ENCODE measurements at places on chromosomes 13 and 19. TPM values are rescaled to one million over a fixed set of nuclear protein-coding genes. Genes with fewer than 3 reads are reported as not detected.
A peak's percentile ranks its signal among the peaks of the same experiment; 100 is the strongest.

DNA sequence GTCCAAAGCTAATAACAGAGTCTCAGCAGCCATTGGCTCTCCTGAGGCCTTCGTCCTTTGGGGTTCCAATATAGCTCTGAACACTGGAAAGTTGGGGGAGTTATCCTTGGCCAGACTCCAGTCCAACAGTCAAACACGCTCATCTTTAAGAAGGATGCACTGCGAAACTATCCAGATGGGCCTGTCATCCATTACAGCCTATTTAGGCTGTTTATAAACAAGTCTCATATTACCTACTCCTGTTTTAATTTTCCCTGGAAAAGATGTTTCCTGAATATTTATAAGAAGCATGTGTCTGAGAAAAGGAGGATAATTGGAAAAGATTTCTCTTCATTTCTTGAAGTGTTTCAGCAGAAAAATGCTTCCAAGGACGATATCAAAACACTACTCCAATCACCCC lies 170.7 kb downstream of the DCT start:
- no peaks in the 10 kb centered on the region for H3K36me3 ChIP-seq
- H3K4me1 ChIP-seq: peaks cover 14% of the 10 kb centered on the region
- no peak overlapping the region for H3K4me3 ChIP-seq
- H3K27ac ChIP-seq: no peak overlapping the region

DNA sequence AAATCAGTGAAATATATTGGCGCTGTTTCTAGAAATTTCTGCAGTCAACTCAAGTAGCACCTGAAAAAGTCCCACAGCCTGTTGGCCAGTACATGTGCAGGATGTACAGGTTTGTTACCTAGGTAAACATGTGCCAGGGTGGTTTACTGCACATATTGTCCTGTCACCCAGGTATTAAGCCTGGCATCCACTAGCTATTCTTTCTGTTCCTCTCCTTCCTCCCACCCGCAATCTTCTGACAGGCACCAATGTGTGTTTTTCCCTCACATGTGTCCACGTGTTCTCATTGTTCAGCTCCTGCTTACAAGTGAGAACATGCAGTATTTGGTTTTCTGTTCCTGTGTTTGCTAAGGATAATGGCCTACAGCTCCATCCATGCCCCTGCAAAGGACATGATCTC lies 13.1 kb upstream of the SCEL start:
- DNase-seq: no peak
- H3K36me3 ChIP-seq: no peaks in the 10 kb centered on the region
- no peak overlapping the region for H3K27ac ChIP-seq
- H3K4me3 ChIP-seq: no peak overlapping the region
- H3K27me3 ChIP-seq: no peaks in the 10 kb centered on the region

DNA sequence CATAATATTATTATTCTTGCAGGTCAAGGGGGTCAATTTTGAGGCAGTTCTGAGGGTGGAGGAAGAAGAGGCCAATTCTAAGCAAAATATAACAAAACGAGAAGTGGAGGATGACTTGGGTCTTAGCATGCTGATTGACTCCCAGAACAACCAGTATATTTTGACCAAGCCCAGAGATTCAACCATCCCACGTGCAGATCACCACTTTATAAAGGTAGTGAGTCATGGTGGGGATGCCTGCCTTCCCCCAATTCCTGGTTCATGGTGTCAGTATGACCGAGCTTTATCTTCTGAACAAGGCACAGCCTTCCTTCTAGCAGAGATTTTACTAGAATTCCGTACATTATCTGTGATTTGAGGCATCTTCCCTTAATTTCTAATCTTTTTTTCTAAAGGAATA lies 9.4 kb upstream of the DCUN1D2 start:
- peaks cover 13% of the 10 kb centered on the region for H3K4me1 ChIP-seq
- H3K36me3 ChIP-seq: peaks cover 64% of the 10 kb centered on the region
- H3K27me3 ChIP-seq: no peaks in the 10 kb centered on the region

ZNF383 gene
- total RNA-seq: 4.5 TPM

GRCh38 chr13:48505597-48506091 lies 27.2 kb downstream of the RCBTB2 start:
- no peak overlapping the region for H3K4me3 ChIP-seq
- peak; percentile 71 for DNase-seq
- no peaks in the 10 kb centered on the region for H3K36me3 ChIP-seq
- peaks cover 5% of the 10 kb centered on the region for H3K4me1 ChIP-seq
- no peaks in the 10 kb centered on the region for H3K27me3 ChIP-seq

DNA sequence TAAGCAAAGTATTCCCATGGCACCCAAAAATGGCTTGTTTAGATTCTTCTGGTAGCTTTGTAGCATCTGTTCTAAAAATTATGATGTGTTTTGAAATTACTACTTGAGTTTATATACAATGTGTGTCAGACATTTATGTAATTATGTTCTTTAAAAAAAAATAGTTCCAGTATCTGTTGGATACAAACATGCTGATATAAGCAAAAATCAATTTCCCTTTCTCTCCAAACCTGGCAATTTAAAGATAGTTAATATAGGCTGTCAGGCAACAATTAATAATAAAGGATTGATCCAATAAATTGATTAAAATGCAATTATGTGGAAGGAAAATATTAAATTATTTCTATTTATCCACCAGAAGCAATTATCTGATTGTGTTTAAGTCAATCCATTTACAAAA lies 41.7 kb downstream of the OXGR1 start:
- H3K36me3 ChIP-seq: no peaks in the 10 kb centered on the region
- H3K4me3 ChIP-seq: no peak overlapping the region
- H3K27ac ChIP-seq: no peak overlapping the region
- H3K4me1 ChIP-seq: no peaks in the 10 kb centered on the region

GRCh38 chr19:35773020-35773806 lies 2.2 kb upstream of the ARHGAP33 start:
- peaks cover 6% of the 10 kb centered on the region for H3K4me1 ChIP-seq
- DNase-seq: peak; percentile 23
- H3K27ac ChIP-seq: no peak overlapping the region
- peaks cover 6% of the 10 kb centered on the region for H3K36me3 ChIP-seq
- no peak overlapping the region for H3K4me3 ChIP-seq

LSR gene
- total RNA-seq: 0.28 TPM

DNA sequence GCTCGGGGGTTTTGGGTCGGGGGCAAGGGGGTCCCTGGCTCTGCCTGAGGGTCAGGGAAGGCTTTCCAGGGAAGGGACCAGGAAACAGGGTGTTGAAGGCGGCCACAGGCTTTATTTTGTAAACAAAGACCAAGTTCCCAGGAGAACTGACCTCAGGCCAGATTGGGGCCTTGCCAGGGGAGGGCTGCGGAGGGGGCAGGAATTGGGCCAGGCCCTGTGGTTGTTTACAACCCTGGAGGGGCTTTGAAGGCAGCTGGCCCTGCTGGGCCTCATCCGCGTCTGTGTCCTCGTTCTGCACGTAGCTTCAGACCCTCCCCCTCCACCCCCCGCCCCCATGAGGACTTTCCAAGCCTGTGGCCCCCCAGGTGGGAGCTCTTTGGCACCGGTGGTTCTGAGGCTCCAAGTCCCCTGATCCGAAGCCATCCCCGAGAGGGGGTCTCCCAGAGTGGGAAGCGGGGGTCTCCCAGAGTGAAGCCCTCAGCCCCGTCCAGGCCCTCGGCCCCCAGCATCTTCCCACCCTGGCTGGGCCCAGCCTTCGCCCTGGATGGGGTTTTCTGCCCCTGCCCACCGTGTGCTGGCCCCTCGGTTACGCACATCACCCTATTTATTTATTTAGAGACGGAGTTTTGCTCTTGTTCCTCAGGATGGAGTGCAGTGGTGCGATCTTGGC lies 13.5 kb upstream of the BSG start:
- H3K4me3 ChIP-seq: no peak overlapping the region
- H3K4me1 ChIP-seq: peaks cover 6% of the 10 kb centered on the region
- H3K36me3 ChIP-seq: no peaks in the 10 kb centered on the region
- no peaks in the 10 kb centered on the region for H3K27me3 ChIP-seq

DNA sequence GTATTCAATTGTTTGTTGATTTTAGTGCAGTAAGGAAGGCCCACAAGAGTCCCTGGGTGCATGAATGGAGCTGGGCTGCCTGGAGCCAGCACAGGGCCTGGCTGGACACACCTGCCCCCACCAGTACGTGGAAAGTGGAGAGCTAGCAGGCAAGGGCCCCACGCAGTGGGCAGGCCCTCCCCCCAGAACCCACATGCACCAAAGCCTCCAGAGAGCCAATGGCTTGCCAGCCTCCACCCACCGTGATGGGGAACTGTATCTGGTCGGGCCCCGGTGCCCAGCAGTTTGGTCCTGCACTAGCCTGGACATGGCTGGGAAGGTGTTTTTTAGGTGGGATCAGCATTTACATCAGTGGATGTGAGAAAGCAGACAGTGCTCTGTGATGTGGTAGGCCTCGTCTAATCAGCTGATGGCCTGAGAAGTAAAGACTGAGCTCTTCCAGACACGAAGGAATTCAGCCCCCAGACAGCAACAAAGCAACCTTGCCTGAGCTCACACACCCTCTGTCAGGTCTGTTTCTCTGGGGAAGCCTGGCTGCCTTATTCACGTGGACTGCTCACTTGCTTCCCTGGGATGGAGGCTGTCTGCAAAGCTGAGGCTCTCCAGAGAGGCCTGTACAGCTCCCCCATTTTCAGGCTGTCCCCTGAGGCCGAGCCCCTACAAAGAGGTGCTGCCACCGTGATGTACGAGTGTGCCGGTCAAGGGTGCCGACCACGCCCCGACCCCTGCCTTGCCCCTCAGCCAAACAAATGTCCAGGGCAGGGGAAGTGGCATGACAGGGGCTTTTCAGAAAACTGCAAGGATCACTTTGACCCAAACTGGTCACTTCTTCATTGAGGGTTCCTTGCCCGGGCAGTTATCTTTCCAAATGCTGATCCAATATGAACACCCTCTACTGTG lies 27.5 kb downstream of the RAB20 start:
- no peak overlapping the region for H3K4me3 ChIP-seq
- H3K27ac ChIP-seq: no peak overlapping the region
- no peaks in the 10 kb centered on the region for H3K4me1 ChIP-seq
- DNase-seq: no peak
- H3K36me3 ChIP-seq: no peaks in the 10 kb centered on the region

DNA sequence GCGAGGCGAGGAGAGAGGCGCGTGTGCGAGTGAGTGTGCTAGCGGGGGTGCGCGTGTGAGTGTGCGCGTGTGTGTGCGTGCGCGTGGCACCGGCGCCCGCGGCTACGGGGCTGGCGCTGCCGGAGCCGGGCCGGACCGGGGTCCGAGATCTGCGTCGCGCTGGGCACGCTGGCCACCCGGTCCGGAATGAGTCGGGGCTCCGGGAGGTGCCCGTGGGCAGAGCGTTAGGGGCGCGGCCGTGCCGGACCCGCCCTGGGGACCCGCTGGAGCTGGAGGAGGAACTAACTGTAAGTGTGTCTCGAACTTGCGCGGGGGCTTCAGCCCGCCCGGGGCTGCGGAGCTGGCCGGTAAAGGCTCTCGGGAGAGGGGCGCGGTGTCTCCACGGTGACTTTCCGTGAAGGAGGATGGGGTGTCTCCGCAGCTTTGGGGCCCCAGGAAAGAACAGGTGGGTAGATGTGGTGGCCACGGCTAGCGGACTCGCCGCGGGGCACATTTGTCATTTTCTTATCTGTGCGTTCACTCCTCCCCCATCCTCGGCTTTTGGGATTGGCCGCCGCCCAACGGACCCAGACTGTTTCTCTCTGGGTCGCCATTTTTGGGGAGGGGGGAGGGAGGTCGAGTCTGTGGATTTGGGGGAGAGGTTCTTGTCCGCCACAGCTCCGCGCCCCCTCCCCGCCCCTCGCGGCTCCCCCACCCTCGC lies 10.1 kb upstream of the SOX1 start:
- H3K27ac ChIP-seq: no peak overlapping the region
- no peaks in the 10 kb centered on the region for H3K36me3 ChIP-seq
- H3K27me3 ChIP-seq: peaks cover 84% of the 10 kb centered on the region
- DNase-seq: no peak

SOX1 gene
- total RNA-seq: not detected

DNA sequence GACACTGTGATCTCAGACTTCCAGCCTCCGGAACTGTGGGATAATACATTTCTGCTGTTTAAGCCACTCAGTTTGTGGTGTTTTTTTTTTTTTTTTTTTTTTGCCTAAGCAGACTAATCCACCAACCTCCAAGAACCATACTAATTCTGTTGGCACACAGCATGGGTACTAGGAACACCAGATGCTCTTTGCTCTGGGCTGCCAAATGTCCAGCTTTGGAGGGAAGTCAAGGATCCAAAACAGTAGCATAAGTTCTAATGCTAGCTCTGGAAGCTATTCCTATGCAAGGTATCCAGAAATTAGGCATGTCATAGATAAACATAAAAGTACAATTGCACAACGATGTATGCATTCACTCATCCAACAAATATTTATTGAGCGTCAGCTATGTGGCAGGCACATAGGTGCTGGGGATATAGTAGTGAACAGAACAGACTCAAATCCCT lies 64.5 kb upstream of the WDFY2 start:
- peak; percentile 61 for DNase-seq
- H3K4me3 ChIP-seq: no peak overlapping the region
- no peaks in the 10 kb centered on the region for H3K36me3 ChIP-seq
- no peaks in the 10 kb centered on the region for H3K27me3 ChIP-seq

- no peak overlapping the region for H3K27ac ChIP-seq
- H3K27me3 ChIP-seq: peaks cover 4% of the 10 kb centered on the region
- DNase-seq: peak; percentile 32
- no peaks in the 10 kb centered on the region for H3K4me1 ChIP-seq
These were observed 28.7 kb upstream of the KCTD15 start for GRCh38 chr19:33767898-33768413.

GRCh38 chr19:38679839-38680238 lies 32.4 kb downstream of the ACTN4 start:
- H3K27me3 ChIP-seq: no peaks in the 10 kb centered on the region
- H3K4me1 ChIP-seq: peaks cover 61% of the 10 kb centered on the region
- H3K27ac ChIP-seq: peak overlapping the region; percentile 2
- peak; percentile 63 for DNase-seq
- H3K36me3 ChIP-seq: peaks cover 15% of the 10 kb centered on the region

All from IMR-90 (cell line).